ENCODE measurements at places on chromosomes 16 and 17.
A peak's percentile ranks its signal among the peaks of the same experiment; 100 is the strongest.

DNA sequence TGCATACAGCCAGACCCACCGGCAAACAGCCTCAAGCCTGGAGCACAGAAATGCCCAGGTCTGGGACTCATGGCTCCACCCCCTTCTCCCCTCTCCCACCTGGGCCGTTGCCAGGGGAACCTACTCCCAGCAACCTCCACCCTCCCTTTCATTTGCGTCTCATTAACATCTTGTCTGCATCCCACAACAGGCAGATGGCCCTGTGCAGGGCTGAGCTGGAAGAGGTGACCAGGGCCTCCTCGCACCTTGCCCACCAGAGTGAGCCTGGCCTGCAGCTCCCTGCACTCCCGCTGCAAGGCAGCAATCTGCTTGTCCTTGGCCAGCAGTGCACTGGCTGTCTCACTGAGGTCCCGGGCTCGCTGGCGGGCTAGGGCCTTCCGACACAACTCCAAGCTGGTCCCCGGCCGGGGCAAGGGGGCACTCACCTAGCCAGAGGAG, 3.3 kb downstream of the TSPOAP1 start:
- no peak for DNase-seq

DNA sequence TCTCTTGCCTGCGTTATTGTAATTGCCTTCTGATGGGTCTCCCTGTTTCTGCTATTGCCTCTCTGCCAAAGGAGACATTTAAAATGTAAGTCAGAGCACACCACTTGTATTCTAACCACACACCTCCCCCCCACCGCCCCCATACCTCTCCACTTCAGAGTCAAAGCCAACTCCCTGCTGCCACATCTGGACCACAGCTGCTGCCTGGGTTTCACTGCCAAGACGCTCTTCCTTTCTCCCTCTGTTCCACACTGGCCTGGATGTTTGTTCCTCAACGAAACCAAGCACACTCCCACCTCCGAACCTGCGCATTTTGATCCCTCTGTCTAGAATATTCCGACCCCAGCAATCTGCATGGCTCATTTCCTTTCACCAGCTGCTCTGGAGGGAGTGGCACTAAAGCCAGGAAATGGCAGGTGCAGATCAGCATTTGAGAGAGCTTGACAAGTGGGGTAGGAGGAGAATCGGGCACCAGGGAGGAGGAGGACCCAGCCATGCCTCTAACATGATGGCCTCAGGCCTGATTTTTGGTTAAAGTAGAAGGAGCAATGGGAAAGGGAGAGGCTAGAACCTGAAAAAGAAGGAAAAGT, 92.4 kb upstream of the HS3ST2 start:
- DNase-seq = no peak

GRCh38 chr17:10116753-10117420, 81.5 kb downstream of the GAS7 start:
- DNase-seq = no peak

DNA sequence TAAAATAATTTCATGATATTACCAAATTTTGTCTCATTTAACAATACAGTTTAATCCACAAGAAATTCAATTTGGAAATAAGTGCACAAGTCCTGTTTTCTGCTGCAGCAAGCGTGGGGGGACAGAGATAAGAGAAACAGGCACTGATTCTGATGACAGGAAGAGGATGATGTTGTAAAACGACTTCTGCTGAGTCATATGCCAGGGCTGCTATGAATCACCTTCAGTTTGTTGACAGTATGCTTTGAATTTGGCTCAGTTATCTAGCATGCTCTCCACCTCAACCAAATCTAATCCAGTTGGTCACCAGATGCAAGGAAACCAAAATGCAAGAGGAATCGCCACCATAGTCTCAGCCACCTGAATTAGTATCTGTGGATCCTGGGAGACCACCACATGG, 244.1 kb upstream of the MON1B start:
- no peak for DNase-seq

DNA sequence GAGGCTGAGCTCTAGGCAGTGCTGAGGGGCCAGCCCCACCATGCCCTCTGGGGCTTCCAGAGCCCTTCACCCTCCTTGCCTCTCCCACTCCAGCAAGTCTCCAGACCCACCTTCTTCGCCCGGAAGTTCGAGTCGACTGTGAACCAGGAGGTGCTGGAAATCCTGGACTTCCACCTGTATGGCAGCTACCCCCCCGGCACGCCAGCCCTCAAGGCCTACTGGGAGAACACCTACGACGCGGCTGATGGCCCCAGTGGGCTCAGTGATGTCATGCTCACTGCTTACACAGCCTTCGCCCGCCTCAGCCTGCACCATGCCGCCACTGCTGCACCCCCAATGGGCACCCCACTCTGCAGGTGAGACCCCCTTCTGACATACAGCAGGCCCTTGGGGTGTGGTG, 10.5 kb downstream of the XYLT2 start:
- DNase-seq = no peak

- no peak for DNase-seq
These were observed 7.8 kb downstream of the WDR81 start for GRCh38 chr17:1732241-1732832.

- no peak for DNase-seq
These were observed 32.2 kb downstream of the CHP2 start for GRCh38 chr16:23786964-23787561.

- DNase-seq = no peak
These were observed 85.2 kb upstream of the HSBP1 start for GRCh38 chr16:83722456-83723183.

DNA sequence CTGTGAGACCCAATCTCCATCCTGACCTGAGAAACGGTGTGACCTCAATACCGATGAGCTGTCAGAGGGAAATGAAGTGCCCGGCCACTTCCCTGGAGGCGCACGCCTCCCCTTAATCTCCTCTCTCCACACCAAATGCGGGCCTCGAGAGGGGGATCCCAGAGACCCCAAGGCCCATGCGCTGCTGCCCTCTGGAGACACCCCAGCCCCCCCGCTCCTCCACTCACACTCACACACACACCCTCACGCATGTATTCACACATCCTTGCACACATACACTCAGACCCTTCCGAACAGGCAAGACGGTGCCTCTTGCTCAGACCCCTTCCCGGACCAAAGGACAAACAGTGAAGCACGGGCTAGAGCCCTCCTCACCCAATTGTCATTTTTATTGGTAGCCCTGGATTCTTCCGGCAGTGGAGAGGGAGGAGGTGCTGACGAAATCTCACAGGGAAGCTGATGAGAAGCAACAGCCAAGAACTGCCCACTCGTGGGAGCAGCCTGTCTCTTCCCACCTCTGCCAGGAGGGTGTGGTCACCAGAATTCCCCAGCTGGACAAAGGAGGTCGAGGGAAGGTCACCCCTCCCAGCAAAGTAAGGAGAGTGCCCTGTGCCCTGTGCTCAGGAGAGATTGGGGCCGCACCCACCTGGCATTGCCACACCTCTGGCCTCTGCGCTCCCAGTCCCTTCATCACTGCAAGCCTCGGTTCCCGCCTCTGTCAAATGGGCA, 136.0 kb upstream of the TNRC6C start:
- DNase-seq = no peak

DNA sequence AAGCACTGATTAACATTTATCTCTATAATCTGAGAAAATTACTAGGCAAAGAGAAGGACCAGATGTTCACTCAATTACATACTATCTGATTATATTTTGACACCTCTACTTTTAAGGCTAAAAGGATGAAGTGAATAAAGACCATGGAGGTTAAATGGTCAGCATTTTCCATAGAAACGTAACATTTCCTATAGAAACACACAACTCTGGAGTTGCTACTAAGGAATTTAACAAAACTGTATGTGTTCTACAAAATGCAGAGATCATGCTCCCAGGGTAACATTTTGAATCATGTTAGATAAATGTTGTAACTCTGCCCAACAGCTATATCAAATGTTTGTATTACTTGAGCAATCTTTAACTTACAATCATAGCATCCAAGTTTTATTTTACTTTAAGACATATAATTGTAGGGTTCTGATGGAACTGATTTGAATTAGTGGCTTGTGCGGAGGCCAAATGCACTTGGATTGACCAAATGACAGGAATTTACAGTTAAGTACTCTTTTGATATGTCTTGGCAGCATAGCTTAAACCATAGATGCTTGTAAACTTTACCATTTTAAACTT, 97.7 kb downstream of the RPGRIP1L start:
- no peak for DNase-seq

- peak; percentile 99 for DNase-seq
These were observed at the start of gene HAPSTR1 for GRCh38 chr16:9090960-9091866. HAPSTR1 (plus strand) TSS chr16:9091644; CDS start chr16:9092045, 401 bp downstream.

- DNase-seq = peak; percentile 37
These were observed 43.6 kb downstream of the SMG6 start for GRCh38 chr17:2259769-2260536.

DNA sequence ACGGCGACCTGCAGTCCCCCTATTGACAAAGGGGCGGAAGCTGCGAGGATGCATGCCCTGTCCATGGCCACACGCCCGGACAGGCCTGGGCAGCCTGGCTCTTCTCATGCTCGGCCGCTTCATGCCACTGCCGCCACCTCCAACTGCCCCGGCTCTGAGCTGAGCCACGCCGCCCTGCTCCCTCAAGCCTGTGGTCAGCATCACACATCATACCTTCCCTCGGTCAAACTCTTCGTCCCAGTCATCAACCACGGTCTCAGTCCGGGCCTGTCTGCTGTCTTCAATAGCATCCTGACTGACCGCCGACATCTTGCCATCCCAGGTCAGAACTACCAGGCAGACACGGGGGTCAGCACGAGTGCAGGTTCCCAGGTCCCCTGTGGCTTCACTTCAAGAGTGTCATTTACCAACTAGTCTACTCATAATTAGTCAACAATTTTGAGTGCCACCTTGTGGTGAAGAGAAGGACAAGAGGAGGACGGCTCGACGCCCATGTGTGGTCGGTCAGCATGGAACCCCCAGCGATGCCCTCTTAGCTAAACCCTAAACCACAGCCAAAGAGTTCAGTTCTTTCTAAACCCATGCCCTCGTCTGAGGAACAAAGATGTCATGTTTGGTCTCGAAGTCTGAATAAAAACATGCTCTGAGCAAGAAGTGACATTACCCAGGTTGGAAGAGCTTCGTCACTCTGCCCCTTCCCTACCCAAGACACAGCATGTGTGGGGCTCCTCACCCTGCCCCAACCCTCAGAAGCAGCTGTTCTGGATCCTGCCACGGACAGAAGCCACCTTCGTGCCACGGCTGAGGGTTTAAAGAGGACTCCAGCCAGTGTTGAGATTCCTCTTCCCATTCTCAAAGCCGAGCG, 16.9 kb upstream of the CYTH1 start:
- DNase-seq = no peak

DNA sequence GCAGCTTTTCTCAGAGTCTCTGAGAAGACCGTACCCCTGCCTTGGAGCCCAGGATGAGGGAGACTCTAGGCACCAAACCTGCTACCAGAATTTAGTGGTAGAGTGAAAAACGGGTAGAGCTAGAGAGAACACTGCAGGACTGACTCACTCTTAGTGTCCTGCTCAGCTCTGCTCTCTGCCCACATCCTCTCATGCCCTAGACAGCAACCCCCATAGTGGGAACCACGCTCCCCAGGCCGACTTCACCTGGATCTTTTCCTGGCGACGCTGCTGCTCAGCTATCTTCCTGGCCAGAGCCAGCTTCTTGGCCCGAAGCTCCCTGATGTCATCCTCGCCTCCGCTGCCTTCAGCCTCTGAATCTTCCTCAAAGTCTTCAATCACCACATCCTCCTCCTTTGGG, 26.7 kb downstream of the HIC1 start:
- no peak for DNase-seq

DNA sequence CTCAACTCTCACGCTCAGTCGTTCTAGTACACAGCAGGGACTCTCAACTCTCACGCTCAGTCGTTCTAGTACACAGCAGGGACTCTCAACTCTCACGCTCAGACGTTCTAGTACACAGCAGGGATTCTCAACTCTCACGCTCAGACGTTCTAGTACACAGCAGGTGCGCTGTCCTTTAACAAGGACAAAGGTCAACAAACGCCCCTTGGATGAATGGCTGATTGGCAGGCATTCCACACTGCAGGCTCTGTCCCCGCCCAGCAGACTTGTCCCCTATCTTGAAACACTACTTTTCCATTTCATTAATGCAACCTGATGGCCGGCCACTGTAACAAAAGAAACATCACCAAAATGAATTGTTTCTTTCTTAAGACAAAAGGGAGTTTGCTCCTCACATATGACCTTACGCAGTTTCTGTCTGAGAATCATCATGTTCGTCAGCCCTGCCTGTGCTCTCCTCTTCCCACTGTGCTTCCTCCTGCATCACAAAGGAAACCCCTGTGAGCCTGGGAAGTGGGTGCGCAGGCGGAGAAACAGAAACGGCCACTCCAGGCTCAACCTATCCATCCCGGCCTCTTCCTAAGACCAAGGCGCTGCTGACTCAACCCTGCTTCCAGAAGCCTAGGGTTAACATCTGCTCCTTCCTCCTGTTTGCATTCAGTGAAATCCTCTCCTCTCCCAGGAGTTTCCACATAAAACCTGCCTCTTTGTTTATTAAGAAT, 59.8 kb downstream of the ANKRD11 start:
- no peak for DNase-seq

- DNase-seq = no peak
These were observed 7.2 kb downstream of the PLA2G15 start for GRCh38 chr16:68252383-68252782.

DNA sequence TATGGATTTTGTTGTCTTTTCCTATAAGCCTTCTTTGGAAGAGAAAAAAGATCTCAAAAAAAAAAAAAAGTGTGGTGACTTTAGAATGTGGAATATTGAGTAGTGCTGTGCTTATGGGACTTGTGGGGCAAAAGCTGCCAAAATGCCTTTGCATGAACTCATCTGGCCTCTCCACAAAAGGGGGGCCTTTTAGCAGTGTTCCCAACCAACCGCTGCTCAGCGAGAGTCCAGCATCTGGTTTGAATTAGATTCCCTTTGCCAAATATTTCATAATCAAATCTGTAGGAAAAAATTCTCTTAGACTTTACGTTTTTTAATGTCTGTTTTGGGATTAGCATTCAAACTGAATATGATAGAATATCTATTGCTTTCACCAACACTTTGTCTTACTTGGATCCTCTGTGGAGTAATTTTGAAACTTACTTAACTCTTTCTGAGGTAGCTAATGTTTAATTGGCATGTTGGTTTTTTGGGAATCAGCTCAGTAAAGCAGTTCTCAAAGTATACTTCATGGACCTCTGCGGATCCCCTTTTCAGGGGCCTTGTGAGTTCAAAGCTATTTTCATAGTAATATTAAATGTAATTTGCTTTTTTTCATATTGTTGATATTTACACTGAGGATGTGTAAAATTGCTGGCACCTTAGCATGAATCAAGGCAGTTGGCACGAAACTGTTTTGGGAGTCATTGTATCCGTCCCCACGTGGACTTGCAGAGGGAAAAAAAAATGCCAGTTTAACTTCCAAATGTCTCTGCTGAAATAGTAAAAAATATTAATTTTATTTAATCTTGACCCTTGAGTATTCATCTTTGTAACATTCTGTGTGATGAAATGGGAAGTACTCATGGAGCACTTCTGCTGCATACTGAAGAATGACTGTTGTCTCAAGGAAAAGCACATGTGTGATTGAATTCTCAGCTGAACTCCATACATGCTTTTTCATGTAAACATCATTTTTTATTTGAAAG, 34.7 kb upstream of the VPS4A start:
- DNase-seq = no peak

All from activated effector memory CD4-positive, alpha-beta T cell treated with Interleukin-2 at 50 U/mL for 16 hours (primary cell).